ENCODE measurements at places on chromosomes 3 and 15.

GRCh38 chr3:138203938-138204337 lies 16.8 kb downstream of the ARMC8 start:
- no peak for DNase-seq

DNA sequence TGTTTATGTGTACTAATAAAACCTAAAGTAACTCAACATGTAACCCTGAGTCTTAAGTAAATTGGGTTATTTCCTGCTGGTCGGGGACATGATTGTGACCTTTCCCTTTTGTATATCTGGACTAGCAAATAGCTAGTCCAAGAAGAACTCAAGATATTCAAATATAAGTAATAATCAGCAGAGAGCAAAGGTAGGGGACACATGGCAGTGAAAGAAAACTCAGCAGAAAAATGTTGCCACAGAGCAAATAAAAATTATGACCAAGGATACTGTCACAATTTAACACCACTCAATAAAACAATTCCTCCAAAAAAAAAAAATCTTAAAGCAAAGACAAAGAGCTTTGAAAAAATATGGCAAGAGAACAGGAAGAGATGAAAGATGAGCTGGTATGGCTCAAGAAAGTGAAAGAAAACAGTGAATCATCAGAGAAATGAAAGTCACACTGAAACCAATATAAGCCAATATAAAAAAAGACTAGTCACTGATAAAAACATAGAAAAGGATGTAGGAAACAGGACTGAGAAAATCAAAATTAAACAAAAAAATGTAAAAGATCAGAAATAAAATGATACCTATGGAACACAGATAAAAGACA lies 43.4 kb downstream of the HLTF start:
- no peak for DNase-seq

DNA sequence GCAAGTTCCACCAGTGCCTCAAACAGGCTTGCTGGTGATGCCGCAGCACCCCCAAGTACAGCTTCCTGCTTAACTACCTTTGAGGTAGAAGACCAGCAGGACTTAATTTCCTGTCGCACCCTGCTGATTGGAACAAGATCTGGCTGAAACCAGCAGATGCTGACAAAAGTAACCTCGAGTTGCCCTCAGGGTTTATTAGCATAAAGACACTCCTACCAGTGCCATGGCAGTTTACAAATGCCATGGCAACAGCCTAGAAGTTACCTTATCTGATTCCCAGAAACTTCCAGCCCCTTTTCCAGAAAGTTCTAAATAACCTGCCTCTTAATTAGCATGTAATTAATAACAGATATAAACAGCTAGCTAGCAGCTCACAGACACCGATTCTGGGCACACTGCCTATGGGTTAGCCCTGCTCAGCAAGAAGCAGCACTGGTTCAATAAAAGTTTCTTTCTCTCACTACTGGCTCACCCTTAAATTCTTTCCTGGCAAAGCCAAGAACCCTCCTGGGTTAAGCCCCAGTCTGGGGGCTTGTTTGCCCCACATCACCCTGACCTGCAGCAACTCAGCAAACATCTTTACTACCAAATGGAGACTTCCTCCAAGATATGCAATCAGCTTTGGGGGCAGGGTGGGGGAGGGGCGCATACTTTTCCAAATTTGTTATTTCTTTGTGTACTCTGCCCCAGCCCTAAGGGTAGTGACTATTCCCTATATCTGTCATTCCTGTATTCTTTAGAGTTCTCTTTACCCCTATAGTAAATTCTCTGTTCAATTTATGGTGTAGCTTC lies 54.2 kb downstream of the MAP4 start:
- DNase-seq: peak; percentile 19

GRCh38 chr15:79176151-79176550 lies 85.6 kb upstream of the RASGRF1 start:
- no peak for DNase-seq

- DNase-seq: no peak
Observed at GRCh38 chr15:69546182-69546581, 93.6 kb downstream of the RPLP1 start.

GRCh38 chr3:133965013-133965570 lies 64.6 kb downstream of the SLCO2A1 start:
- no peak for DNase-seq

- no peak for DNase-seq
Observed at GRCh38 chr3:126100269-126100633, 16.3 kb upstream of the SLC41A3 start.

- no peak for DNase-seq
Observed at GRCh38 chr15:31100738-31101137, 787 bp downstream of the TRPM1 start.

DNA sequence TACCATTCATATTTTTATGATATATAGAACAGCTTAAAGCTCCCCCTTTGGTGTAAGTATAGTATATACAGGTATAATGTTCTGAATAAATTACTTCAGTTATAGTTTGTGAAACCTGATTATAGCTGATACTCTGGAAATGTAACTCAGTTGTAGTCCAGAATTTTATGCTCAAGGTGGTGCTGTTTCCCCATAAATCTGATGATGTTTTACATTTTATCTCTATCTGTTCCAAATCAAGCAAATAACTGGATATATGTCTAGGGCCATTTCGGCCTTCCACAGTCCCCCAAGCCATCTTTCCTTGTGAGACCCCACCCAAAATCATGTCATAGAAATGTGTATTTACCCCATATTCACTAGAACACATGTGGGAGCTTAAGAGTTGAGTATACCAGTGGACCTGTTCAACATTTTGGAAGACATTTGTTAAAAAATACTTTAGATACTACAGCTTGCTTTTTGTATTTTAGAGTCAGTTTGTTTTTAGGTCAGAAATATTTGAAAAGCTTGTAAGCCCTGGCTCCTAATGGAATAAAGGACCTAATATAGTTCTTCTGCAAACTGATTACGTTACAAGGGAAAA lies 107.1 kb downstream of the ATG7 start:
- no peak for DNase-seq

- DNase-seq: no peak
Observed at GRCh38 chr3:98012979-98013378, 22.1 kb downstream of the GABRR3 start.

- no peak for DNase-seq
Observed at GRCh38 chr3:4804161-4805058, 174.8 kb upstream of the BHLHE40 start.

GRCh38 chr15:63348392-63348791 lies 33.3 kb downstream of the CA12 start:
- DNase-seq: peak; percentile 79

DNA sequence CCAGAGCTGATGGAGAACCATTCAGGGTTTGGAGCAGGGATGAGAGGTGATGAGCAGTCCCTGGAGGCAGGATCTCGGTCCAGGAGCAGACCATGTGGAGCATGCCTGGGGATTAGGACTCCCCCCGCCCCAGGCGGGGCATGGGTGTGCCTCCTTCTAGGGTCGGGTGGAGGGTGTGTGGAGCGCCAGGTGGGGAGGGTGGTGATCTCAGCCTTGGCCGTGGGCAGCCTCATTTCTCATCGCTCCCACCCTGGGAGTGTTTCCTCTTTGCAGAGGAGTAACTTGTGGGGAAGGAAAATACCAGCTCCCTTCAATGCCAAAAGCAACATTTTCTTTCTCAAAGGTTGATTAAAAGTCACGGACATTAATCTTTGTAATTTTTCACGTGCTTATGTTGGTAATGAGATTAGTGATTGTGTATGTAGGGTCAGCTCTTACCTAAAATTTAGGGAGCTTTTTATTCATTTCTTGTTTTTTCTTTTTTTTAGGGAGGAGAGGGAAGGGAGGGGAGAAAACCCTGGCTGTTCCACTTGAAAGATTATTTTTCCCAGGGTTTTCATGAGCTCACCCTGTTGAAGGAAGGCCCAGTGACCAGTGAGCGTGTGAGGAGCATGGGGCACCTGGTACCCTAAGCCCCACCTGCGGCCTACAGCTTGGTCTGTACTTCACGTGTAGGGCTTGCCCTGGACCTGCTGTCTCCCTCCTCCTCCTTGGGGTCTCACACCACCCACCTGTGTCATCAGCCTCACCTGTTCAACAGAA lies 11.0 kb downstream of the FBLN2 start:
- no peak for DNase-seq

- DNase-seq: no peak
Observed at GRCh38 chr3:41477399-41478014, 278.2 kb downstream of the CTNNB1 start.

DNA sequence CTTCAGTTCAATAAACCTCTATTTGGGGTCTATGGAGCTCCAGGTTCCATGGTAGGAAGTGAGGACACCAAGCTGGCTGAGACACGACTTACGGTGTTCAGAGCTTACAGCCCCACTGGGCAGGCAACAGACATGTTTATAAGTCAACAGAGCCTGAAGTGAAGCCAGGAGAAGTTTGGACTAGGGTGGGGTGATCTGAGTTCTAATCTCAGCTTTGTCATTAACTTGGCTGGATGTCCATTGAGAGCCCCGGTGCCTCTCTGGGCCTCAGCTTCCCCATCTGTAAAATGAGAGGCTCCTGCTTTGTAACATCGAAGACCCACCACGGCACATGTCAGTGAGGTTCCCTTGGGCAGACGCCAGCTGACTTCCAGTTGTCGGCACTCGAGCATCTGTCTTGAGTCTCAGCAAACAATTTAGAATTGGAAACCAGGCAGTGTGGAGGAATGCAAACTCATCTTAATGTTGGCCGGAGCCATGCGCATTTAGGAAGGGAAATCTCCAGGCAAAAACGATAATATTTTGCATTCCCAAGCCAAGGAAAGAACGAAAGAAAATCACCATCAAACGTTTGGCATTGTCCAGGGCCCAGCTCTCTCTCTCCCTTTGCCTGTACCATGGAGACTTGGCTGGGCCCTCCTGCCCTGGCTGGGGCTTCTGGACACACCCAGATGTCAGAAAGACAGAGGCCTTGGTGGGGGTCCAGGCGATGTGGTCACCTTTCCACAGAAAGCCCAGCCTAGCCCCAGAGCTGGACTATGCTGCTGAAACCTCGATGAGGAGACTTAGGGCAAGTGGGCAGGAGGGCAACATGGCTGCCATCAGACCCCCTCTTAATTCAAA lies 18.4 kb downstream of the ITGA11 start:
- no peak for DNase-seq

- DNase-seq: no peak
Observed at GRCh38 chr15:23753248-23753647, 66.1 kb upstream of the NDN start.

DNA sequence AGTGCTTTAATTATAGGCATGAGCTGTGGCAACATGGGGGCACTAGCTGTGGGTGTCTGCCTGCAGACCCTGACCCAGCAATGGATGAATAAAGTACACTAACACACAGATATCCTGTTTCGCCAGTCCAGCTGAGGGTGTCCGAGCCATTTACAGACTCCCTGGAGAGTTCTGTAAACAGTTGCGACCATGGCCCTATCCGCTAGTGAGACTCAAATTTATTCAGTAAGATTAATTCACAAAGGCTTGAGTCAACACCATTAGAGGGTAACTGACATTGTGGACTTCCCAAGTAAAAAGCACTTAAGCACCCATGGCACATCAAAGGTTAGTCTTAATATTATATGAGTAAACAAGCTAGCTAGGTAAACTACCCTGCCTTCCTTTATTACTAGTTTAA lies 161.6 kb downstream of the TBL1XR1 start:
- DNase-seq: no peak

DNA sequence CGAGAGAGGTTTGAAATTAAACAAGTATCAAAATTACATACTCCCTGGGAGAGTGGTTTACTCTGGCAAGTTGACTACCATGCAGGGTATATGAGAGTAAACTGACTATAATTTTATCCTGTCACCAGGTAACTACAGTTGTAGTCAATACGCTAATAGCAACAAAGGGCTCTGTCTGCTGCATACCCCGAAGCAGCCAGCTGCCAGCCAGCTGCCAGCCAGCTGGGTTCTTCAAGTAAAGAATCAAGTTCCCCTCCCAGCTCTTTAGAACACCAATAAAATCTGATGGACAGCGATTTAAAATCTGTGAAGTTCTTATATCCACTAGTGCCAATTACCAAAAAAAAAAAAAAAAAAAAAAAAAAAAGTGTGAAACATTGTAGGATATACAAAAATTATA lies 417.7 kb upstream of the CFAP20DC start:
- no peak for DNase-seq

DNA sequence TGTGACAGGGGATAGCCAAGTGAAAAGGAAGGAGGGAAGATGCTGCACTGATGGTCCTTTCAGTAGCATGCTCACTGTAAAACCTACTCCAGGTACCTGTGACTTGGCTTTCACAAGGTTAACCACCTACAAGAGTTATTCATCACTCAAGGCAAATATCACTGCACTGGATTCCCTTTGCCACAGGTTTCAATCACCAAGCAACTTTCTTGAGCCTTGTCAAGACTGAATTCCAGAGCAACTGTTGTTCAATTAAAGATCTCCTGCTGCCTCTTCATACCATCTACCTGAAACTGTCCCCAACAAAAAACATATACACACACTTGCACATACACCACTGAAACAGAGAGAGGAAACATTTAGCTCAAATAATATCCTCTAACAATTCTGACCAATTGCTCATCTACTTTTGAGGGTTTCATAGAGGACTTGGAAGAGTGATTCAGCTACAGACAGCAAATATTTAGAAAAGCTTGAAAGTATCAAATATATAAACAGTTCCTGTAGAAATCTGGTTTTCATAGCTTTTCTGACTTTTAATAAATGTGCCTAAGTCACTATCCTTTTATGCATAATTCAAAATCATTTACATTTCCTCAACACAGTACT lies 6.5 kb downstream of the IGF2BP2 start:
- DNase-seq: no peak

DNA sequence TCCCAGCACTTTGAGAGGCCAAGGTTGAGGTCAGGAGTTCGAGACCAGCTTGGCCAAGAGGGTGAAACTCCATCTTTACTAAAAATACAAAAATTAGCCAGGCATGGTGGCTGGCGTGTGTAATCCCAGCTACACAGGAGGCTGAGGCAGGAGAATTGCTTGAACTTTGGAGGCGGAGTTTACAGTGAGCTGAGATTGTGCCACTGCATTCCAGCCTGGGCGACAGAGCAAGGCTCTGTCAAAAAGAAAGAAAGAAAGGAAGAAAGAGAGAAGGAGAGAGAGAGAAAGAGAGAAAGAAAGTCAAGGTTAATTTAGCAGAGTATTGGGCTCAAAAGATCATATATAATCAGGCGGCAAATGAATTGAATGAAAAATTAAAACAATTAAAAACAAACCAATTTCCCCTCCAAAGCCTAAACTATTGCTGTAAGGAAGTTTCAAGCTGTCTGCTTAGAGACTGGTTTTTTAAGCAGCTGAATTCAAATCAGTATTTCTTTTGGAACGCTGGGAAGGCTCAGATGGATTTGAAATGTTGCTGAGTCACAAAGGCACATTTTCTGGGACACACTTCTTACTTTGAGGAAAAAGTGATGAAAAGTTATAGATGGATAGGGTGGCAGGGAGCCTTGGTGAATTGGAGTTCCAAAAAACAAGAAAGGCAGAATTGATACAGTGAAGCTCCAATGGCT lies 81.3 kb upstream of the BHLHE40 start:
- DNase-seq: no peak

DNA sequence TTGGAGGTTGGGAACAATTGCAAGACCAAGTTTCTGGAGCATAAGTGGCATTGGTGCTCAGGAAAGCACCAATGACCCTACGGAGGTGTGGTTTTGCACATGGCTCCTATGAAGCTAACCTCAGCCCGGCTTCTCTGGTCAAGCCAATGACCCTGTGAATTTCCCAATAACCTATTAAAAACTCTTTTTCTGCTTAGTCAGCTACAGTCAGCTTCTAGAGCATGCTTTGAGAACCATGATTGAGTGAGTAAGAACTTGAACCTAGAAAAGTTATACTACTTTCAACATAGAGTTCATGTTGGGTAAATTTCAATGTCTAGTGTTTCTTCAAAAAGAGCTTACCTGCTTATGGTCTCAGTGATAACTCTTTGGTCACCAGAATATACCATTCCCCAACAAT lies 163.2 kb downstream of the RSL24D1 start:
- DNase-seq: no peak

- no peak for DNase-seq
Observed at GRCh38 chr3:100852840-100853239, 140.4 kb downstream of the ABI3BP start.

- no peak for DNase-seq
Observed at GRCh38 chr3:120489421-120489820, 38.6 kb upstream of the FSTL1 start.

Data from breast epithelium (tissue), 4 donors.